ENCODE measurements at places on chromosomes 16 and 17. TPM values are rescaled to one million over a fixed set of nuclear protein-coding genes. Genes with fewer than 3 reads are reported as not detected.
A peak's percentile ranks its signal among the peaks of the same experiment; 100 is the strongest.

SNN gene
- total RNA-seq = 14.7 TPM

- no peak for DNase-seq
These were observed 8.1 kb upstream of the ABCA5 start for GRCh38 chr17:69335058-69335457.

DNA sequence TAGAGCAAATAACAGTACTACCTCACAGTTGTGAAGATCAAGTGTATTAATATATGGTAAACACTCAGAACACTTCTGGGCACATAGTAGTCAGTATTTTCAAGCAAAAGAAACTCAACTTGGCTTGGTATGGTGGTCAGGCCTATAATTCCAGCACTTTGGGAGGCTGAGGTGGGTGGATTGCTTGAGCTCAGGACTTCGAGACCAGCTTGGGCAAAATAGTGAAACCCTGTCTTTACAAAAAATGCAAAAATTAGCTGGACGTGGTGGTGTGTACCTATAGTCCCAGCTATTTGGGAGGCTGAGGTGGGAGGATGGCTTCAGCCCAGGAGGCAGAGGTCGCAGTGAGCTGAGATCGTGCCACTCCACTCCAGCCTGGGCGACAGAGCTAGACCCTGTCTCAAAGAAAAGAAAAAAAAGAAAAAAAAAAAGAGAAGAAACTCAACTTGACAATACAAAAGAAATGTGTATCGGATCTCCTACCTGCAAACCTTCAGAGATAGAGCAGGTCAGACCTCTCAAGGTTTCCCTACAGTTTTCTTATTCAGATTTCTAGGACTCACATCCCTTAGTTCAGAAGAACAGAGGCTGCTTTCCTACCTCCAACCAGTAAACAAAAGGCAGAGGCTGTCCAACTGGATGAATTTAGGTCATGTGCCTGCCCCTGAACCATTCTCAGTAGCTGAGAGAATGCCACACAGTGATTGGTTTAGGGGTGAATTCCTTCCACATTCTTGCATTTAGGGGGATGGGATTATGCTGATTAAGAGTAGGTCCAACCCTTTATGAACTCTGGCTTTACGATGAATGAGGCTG is 1.7 kb upstream of the KPNA2 start:
- peak; percentile 40 for DNase-seq

GRCh38 chr17:56708220-56708558 is 114.7 kb downstream of the NOG start:
- DNase-seq = peak; percentile 12

DNA sequence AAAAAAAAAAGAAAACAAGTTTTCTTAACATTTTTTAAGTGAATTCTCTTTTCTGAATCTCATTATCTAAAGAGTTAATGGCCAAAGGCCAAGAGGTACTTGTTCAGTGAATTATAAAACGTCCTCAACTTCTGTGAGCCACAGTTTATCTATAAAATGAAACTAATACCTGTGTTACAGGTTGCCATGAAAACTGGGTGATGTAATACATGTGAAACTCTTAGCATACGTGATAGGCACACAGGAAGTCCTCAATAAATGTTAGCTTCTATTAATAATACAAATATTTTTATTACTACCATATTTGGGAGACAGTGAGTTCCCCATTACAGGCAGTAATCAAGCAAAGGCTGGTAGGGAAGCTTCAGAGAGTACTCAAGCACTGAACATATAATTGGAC is 13.5 kb upstream of the INPP5K start:
- DNase-seq = no peak

GRCh38 chr16:67386861-67387455 is 6.3 kb downstream of the TPPP3 start:
- no peak for DNase-seq

DNA sequence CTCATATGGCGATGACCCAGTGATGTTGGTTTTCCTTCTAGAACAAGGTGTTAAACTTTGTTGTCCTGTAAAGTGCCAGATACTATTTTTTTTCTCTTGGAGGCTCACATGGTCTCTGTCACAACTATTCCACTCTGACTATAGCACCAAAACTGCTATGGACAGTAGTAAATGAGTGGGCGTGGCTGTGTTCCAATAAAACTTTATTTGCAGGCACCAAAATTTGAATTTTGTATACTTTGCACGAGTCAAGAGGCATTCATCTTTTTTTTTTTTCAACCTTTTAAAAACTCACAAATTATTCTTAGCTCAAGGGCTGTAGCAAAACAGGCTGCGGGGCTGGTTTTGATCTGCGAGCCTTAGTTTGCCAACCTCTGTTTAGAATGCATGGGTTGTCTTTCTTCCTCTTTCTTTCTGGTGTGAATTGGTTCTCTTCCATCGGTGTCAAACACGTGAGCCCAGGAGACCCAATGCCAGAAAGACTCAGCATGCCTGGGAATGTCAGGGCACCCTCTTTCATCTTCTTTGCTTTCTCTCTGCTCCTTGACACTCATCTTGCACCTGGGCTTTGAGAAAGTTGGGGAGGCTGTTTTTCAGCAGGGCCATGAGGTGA is 2.1 kb downstream of the SYT17 start:
- DNase-seq = no peak
